ENCODE measurements at places on chromosomes 5 and 9.

DNA sequence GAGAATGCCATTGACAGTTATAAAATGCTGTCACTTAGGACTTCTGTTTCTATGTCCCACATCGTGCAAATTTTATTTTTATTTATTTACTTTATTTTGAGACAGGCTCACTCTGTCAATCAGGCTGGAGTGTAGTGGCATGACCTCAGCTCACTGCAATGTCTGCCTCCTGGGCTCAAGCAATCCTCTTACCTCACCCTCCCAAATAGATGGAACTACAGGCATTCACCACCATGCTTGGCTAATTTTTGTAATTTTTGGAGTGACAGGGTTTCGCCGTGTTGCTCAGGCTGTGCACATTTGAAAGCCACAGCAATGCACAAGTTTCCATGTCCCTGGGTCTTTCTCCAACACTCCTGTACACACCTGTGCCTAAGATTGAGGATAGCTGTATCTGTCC lies 51.8 kb downstream of the ADAMTS16 start:
- no peak for DNase-seq

- DNase-seq = peak; percentile 43
Observed at GRCh38 chr5:141369994-141370848, at the start of gene PCDHGB3. TSS of gene PCDHGB3 (plus strand) at chr5:141370242. CDS start at chr5:141370395, 153 bp downstream.

- no peak for DNase-seq
Observed at GRCh38 chr9:98929895-98930341, 13.8 kb upstream of the COL15A1 start.

GRCh38 chr5:166834246-166834645 lies 1457.2 kb upstream of the WWC1 start:
- no peak for DNase-seq

DNA sequence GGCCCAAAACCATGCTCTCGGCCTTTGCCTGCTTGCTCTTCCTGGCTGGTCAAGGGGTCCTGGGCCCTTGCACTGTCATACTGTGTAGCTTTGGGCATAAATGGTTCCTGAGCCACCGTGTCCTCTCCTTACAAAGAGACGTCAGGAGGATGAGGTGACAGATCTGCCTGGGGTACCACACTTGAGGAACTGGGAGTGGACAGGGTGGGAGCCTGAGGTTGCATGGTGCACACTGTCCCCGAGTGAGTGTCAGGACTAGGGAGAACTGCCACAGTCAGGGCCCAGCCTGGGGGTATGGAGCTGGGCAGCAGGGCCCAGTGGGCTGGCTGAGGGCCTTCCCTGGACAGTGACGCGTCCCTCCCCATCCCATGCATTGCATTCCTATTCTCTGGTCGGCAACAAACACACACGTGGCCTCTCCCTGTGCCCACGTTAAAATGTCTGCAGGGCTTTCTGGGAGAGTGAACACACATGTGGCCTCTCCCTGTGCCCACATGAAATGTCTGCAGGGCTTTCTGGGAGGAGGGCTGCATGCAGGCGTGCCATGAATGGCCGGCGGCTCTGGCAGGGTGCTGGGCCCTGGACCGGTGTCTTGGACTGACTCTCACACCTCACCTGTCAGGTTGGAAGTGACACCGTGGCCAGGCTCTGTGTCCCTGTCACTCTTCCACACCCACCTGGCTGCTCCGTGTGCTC lies 122.1 kb upstream of the COL5A1 start:
- no peak for DNase-seq

GRCh38 chr5:5128766-5129165 lies 11.4 kb upstream of the ADAMTS16 start:
- no peak for DNase-seq

DNA sequence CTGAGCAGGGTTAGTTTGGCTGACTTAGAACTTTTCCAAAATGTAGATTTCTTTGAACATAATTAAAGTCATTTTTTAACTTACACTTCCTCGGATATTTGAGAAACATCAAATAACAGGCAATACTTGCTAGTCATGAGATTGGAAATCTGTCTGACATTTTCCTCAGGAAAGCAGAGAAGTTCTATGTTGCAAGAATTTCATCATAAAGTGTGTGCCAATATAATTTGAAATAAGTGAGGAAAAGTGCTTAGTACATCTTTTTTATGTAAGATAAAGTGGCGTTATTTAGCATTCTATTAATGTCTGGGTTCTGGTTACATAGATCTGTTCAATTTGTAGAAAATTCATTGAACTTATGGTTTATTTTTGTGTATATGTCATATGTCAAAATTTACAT lies 48.7 kb upstream of the C5orf47 start:
- no peak for DNase-seq

- no peak for DNase-seq
Observed at GRCh38 chr9:28073270-28073669, 500.0 kb upstream of the C9orf72 start.

DNA sequence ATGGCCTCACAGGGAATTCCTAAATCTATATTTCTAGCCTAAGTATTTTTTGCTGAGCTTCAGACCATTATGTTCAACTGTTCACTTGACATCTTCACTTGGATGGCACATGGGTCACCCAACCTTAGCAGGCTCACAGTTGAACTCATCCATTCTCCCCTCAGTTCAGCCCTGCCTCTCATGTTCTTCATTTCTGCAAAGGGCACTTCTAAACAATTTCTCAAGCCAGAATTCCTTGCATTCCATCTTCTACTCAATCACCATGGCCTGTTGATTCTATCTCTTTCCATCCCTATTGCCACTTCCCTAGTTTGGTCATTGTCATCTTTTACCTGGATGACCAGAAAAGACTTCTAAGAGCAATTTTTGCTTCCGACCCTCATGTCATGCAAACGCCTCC lies 7.3 kb upstream of the RGS3 start:
- no peak for DNase-seq

DNA sequence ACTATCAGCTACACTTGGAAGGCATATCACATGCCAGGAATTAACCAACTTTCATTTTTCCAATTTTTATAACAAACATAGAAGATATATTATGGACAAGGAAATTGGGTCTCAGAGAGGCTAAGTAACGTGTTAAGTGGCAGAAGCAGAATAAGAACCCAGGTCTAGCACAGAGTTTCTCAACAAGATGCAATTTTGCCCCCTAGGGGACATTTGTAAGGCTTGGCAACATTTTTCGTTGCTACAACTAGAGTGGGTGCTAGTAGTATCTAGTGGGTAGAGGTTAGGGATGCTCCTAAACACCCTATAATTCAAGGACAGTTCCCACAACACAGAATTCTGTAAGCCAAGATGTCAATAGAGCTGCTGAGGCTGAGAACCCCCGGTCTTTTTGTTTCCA lies 180.6 kb downstream of the SNCAIP start:
- no peak for DNase-seq

GRCh38 chr9:91025856-91026255 lies 224.2 kb downstream of the SYK start:
- DNase-seq = no peak

GRCh38 chr9:91560301-91560700 lies 136.7 kb upstream of the NFIL3 start:
- no peak for DNase-seq

Measured in GM12891 (cell line).